ENCODE measurements at places on chromosomes 13 and 19. TPM values are rescaled to one million over a fixed set of nuclear protein-coding genes. Genes with fewer than 3 reads are reported as not detected.
A peak's percentile ranks its signal among the peaks of the same experiment; 100 is the strongest.

GRCh38 chr19:29845574-29846176 lies 33.9 kb downstream of the CCNE1 start:
- DNase-seq: no peak

- no peak for DNase-seq
Observed at GRCh38 chr13:44668688-44669087, 92.6 kb upstream of the TSC22D1 start.

DNA sequence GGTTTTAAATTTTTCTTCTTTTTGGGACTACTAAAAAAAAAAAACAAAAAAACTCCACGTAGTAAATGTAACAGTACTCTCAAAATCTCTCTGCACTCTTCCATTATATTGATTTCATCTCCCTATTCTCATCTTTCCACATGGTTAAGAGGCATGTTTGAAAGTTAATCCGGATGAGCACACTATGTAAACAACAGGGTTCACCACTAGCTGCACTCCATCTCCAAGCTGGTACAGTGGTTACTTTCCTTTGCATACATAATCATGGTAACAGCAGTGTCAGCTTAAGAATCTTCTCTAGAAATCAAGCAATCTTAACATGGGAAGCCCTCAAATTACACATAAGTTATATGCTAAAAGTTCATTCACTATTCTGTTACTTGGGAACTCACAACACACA lies 92.6 kb downstream of the MIPEP start:
- no peak for DNase-seq

DNA sequence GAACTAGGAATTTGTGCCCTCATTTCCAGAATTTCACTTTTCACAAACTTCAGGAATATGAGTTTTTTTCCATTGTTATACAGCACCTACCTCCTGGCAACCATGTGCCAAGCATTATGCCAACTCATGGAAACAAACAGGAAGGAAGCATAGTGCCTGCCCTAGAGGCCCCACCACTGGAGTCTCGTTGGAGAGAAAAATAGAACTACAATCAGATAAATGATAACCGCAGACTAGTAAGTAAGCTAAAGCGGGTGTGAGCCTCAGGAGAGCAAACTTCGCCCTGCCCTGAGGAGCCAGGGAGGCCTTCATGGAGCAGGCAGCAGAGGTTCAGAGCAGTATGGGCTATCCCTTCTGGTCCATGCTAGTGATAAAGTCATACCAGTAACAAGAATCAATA lies 75.9 kb downstream of the FRY start:
- no peak for DNase-seq

- no peak for DNase-seq
Observed at GRCh38 chr13:108734676-108735075, 105.3 kb downstream of the MYO16 start.

DNA sequence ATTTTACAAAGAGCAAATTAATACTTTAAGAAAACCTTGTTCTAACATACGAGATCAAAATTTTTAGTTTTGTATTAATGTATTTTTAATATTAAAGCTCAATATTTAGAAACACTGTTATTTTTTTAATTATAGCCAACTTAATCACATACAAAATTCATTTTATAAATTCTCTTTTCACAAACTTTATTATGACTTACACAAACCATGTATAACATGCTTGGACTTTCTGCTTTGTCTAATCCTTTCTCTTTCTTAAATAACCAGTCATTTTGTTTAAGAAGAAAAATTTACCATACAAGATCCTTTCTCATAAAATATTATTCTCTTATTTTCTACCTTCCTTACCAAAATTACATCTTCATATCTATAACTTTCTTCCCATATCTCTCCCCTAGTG lies 62.2 kb downstream of the CYSLTR2 start:
- DNase-seq: no peak

GRCh38 chr13:36981156-36981743 lies 17.9 kb downstream of the ALG5 start:
- DNase-seq: peak; percentile 5

- peak; percentile 20 for DNase-seq
Observed at GRCh38 chr19:58570770-58571574, 2.2 kb downstream of the MZF1 start.

- DNase-seq: no peak
Observed at GRCh38 chr13:89708013-89708412, 1639.5 kb upstream of the MIR17HG start.

- DNase-seq: no peak
Observed at GRCh38 chr13:54185785-54186184, 1157.2 kb downstream of the OLFM4 start.

GRCh38 chr19:45657520-45658167 lies 10.4 kb upstream of the GIPR start:
- no peak for DNase-seq

- no peak for DNase-seq
Observed at GRCh38 chr19:4754248-4754647, 30.6 kb upstream of the DPP9 start.

- no peak for DNase-seq
Observed at GRCh38 chr19:5694167-5694955, 4.3 kb downstream of the RPL36 start.

DNA sequence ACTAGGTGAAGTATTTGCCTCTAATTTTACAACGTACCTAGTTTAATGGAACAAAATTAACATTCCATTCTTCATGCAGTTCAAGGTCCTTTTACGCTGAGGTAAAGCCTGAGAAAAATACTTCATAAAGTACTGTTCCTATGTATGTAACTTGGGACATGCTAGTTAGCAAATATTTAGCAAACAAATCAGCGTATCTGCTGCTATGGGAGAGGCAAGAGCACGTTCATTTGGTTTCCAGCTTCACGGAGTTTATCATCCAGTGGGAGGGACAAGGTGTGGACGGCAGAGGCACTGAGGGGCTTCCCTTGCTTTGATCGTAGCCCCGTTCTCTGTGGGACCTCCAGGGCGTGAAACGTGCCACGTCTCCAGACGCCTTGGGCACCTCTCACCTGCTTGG lies 248.8 kb downstream of the IRS2 start:
- DNase-seq: no peak

- DNase-seq: no peak
Observed at GRCh38 chr19:48964205-48965039, 687 bp upstream of the FTL start.

DNA sequence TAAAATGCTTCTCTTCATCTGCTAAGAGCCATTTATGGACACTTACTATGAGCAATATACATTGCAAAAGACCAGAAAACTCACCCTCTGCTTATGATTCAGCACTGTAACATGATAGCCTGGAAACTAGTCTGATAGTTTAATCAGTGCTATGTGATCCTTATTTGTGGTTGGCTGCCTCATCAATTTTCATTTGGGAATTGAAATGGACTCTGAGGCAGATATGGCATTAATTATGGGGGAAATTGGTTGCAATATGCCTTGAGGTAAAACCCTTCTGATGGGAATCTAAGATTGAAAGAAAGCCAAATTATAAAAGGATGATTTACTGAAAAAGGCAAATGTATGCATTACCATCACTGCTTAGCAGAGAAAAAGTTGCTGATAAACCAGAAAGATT lies 33.5 kb downstream of the FAM216B start:
- DNase-seq: no peak

- no peak for DNase-seq
Observed at GRCh38 chr19:33333642-33334041, 31.3 kb upstream of the CEBPA start.

GRCh38 chr19:14770944-14771839 lies 7.2 kb downstream of the ADGRE2 start:
- no peak for DNase-seq

- DNase-seq: peak; percentile 49
Observed at GRCh38 chr13:113297370-113298042, 467 bp downstream of the LAMP1 start.

DNA sequence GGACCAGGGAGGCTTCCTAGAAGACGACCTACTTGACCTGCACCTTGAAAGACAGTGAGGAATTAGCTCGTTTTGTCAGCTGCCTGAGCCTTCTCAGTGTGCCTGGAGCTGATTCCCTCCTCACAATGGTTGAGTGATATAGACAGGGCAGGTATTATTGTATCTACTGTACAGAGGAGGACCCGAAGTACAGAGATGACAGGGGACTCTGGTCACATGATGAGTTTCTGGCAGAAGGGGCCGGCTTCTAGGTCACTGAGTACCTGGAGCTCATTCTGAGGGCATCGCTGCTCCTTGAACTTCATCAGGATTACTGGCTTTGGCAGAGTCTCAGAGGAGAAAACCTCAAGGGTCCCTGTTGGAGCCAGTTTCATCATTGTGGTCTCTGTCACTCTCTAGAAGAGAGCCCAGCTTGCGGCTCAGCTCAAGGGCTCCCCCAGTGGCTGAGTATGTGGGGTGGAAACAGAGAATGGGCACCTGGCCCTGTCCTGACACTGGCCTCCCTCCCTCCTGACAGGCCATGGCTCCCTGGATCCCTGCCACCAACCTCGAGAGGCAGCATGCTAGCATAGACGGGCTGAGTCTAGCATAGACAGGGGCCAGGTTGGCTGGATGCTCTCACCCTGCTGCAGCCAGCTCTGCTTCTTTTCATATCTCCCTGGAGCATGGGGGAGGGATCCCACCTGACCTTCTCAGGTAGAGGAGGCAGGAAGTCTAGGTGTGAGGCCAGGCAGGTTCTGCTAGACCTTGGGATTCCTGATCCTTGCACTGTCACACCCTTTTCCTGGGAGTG lies 38.7 kb downstream of the NFIX start:
- DNase-seq: peak; percentile 40

- DNase-seq: no peak
Observed at GRCh38 chr19:13831537-13832467, 36.6 kb downstream of the ZSWIM4 start.

DNA sequence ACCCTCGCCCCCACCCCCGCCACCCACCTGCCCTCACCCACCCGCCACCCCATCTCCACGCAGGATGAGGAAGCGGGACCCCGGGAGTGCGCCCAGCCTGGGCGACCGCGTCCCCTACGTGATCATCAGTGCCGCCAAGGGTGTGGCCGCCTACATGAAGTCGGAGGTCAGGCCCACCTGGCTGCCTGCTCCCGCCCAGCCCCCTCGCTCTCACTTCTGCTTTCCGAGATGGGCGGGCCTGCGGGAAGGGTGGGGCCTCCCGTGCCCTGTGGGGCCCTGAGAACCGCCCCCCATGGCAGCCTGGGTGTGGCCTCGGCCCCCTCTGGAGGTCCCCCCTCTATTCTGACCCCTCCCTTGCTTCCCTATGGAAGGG lies 3.1 kb upstream of the SPIB start:
- DNase-seq: no peak

DNA sequence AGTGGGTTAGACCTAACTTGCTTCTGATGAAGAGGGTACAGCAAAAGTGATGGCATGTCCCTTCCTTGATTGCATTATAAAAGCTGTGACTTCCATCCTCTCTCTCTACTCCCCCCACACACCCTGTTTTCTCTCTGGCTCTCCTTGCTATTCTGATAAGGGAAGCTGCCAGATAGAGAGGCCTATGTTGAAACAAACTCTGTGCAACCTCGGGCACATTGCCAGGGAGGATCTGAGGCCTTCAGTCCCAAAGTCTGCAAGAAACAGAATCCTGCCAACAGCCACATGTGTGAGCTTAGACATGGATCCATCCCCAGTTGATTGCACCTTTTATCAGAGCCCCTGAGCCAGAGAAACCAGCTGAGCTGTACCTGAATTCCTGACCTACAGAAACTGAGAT lies 44.8 kb upstream of the ARGLU1 start:
- DNase-seq: no peak

DNA sequence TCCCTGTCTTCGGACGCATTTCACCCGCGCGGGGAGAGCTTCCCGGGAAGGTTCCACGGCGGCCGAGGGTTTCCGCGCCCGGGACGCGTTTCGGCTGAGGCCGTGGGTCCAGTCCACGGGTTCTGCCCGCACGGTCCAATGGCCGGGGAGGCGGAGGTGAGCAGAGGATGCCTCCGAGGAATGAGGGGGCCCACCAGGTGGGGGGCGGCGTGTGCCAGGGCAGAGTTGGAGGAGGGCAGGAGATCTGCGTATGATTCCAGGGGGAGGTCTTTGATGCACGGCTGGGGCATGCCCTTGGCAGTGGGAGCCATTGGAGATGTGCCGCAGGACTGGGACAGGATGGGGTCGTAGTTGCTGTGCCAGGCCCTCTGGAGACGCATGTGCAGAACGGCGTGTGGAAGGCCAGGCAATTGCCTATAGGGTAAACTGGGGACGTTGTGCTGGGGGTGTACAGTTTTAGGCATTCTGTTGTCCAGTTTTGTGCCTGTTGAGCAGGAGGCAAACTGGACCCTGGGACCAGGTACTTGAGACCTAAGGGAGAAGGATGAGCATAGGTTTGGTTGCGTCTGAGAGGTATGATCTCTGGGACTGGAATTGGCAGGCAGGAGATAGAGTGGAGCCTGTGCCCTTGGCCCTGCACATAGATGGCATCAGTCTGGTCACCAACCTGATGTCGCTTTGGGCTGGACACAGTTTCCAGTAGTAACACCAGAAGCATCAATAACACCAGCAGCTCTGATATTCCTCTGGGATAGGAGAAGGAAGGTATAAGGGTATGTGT lies 751 bp downstream of the ZNF584 start:
- DNase-seq: no peak

DNA sequence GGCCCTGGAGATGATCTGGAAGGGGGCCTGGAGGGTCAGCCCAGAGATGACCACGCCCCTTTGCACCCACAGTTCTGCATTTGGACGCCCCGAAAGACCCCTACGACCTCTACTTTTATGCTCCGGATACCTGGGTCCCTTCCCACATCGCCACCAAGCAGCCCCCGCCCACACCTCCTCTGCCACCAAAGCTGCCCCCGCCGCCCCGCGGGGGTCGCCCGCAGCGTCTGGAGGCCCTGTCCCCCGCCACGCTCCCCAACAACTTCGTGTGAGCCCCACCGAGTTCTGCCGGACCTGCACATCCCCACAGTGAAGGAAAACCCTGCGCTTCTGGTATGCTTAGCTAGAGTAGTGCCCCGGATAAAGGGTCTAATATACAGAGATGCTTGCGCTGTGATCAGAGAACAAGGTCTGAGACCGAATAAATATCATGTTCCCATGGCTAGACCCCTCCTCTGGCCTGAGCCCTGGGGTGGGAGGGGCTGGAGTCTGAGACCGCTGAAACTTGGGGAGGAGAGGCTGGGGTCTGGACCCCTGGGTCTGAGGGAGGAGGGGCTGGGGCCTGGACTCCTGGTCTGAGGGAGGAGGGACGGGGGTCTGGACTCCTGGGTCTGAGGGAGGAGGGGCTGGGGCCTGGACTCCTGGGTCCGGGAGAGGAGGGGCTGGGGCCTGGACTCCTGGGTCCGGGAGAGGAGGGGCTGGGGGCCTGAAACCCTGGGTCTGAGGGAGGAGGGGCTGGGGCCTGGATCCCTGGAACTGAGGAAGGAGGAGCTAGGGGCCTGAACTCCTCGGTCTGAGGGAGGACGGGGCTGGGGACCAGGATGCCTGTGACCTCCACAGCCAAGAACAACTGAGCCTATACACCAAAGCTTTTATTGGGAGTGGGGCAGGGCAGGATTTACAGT lies 3.6 kb downstream of the GFY start:
- no peak for DNase-seq

The ZNF709 gene
- total RNA-seq: 7.9 TPM

The LRP3 gene
- total RNA-seq: 0.37 TPM

The C5AR1 gene
- 4.9 TPM for total RNA-seq

The ANGPTL8 gene
- not detected for total RNA-seq

The PDE4A gene
- 14.0 TPM for total RNA-seq
